GM12878 (cell line): ENCODE measurements at places on chromosomes 1 and 21. TPM values are rescaled to one million over a fixed set of nuclear protein-coding genes. Genes with fewer than 3 reads are reported as not detected.

CLCA4 gene
- not detected in 2 replicates for polyA plus RNA-seq

GRCh38 chr1:185397183-185397582, 80.1 kb upstream of the IVNS1ABP start:
- H3K36me3 ChIP-seq, result no peaks in the 10 kb centered on the region
- no peak overlapping the region for H3K4me3 ChIP-seq
- H3K4me1 ChIP-seq, result no peaks in the 10 kb centered on the region
- H3K27me3 ChIP-seq, result no peaks in the 10 kb centered on the region
- H3K27ac ChIP-seq, result no peak overlapping the region
- DNase-seq, result no peak

- no peak for DNase-seq
- H3K36me3 ChIP-seq, result no peaks in the 10 kb centered on the region
- no peaks in the 10 kb centered on the region for H3K27me3 ChIP-seq
- H3K4me3 ChIP-seq, result no peak overlapping the region
Measured at GRCh38 chr1:17631410-17631809, 91.9 kb downstream of the ARHGEF10L start.

- DNase-seq, result no peak
- no peaks in the 10 kb centered on the region; the same call in 1 of the 2 replicates for H3K36me3 ChIP-seq
- H3K27me3 ChIP-seq, result no peaks in the 10 kb centered on the region
- H3K27ac ChIP-seq, result no peak overlapping the region
Measured at GRCh38 chr1:26537951-26538352, 8.4 kb downstream of the RPS6KA1 start.
